ENCODE measurements at places on chromosomes 13 and 19.

- DNase-seq: no peak
These were observed 31.2 kb downstream of the RCBTB2 start for GRCh38 chr13:48501705-48502104.

DNA sequence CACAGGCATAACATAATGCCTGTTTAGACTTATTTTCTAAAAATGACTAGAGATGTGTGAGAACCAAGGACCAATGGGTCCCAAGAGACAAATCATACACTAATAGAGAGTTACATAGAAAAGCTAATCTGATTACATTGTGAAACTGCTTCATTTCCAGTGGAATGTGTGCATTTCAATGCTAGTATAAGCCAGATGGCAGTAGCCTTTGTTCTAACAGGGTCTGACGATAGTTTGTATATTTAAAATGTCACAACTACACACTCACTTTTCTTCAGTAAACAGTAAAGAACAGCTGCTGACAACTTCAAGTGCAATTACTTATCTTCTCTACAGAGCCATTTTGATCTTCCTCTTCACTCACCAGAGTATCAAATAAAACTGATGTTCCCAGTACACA is 4.3 kb upstream of the SLITRK5 start:
- DNase-seq: no peak

DNA sequence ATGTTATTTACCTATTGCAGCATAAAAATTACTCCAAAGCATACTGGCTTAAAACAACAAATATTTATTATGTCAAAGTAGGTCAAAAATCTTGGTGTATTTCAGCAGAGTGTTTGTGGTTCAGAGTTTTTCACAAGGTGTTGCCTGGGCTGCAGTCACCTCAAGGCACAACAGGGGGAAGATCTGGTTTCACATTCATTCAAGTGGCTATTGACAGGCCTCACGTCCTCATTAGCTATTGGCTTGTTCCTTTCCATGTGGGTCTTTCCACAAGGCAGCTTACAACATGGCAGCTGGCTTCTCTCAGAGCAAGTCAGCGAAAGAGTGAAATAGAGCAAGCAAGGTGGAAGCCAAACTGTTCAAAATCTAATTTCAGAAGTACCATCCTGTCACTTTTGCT is 602.9 kb downstream of the OLFM4 start:
- no peak for DNase-seq

DNA sequence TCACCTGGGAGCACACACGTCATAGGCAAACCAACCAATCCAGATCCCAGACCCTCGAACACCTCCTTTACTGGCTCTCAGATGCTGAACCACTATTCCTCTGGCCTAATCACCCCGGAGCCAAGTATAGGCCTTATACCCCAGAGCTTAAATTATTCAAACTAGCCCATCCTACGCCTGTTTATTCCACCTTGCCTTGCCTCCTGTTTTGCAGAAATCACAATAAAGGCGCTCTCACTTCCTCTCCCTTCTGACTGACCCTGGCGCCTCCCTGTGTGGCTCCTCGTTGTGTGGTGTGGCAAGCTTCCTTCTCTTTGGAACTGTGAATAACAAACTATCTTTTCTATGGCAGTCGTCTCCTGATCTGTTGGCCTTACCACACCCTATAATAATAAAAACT is 354.9 kb downstream of the ENOX1 start:
- no peak for DNase-seq

- DNase-seq: no peak
These were observed 5.9 kb upstream of the ACOD1 start for GRCh38 chr13:76942363-76942762.

- DNase-seq: no peak
These were observed 24.0 kb downstream of the ALG5 start for GRCh38 chr13:36975172-36975571.

- no peak for DNase-seq
These were observed 7.5 kb downstream of the ARL11 start for GRCh38 chr13:49635599-49636433.

DNA sequence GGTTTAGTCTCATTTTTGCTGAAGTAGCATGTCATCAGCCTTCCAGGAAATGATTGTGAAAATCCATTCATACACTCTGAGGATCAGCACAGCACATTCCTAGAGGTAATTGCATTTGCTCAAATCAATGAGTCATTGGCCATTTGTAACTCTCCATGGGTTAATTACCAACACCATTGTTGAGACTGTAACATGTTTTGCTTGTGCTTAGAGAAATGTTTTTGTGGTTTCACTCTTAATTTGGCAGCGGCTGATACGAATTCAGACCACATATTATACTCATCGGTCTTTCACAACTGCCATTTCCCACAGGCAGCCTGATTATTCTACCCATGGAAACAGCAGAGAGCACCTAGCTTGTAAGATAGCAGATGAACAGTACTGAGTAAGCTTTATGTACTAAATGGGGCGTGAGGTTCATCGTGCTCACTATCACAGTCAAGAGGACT is 110.3 kb downstream of the NHLRC3 start:
- no peak for DNase-seq

DNA sequence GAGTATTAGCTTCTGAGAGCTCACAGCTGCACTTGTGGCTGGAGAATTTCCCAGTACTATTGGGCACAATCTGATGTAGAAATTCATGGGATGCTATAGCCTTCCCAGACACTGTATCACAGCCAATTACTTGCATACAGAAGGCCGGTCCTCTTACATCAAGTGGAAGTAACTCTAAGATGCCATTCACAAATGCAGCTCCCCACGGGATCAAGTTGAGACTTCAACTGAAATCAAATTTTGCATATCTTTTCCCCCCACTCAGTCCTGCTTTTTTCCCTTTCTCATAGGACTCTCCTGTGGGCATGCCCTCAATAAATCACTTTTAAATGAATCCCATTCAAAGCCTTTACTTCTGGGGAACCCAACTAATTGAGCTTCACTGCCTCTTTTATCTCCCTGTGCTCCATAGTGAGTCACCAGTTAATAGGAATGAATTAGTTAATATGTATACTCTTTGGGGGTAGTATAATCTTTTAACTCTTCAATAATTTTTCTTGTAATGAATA is 1970.8 kb downstream of the OLFM4 start:
- DNase-seq: no peak

- no peak for DNase-seq
These were observed 764.9 kb upstream of the SLITRK5 start for GRCh38 chr13:86906127-86906874.

- no peak for DNase-seq
These were observed 2.9 kb downstream of the ANKRD27 start for GRCh38 chr19:32671883-32672593.

DNA sequence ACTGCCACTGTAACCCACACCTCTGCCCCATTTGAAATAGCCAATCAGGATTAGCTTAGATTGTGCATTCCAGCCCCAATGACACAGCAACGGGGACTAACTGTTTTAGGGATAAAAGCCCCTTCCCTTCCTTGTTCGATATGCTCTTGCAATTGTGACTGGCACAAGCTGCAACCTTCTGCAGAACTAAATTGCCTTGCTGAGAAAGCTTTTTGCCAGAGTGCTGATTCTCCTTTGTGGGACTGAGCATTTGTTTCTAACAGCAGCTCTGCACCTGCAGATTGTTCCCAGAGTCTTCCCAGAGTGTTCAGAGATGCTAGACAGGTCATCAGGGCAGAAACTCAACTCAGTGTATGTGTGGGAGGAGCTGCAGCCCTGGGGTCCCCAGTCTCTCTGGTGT is 115.8 kb downstream of the ZNF675 start:
- DNase-seq: no peak

GRCh38 chr13:102558029-102558428 is 38.8 kb upstream of the TPP2 start:
- DNase-seq: no peak

DNA sequence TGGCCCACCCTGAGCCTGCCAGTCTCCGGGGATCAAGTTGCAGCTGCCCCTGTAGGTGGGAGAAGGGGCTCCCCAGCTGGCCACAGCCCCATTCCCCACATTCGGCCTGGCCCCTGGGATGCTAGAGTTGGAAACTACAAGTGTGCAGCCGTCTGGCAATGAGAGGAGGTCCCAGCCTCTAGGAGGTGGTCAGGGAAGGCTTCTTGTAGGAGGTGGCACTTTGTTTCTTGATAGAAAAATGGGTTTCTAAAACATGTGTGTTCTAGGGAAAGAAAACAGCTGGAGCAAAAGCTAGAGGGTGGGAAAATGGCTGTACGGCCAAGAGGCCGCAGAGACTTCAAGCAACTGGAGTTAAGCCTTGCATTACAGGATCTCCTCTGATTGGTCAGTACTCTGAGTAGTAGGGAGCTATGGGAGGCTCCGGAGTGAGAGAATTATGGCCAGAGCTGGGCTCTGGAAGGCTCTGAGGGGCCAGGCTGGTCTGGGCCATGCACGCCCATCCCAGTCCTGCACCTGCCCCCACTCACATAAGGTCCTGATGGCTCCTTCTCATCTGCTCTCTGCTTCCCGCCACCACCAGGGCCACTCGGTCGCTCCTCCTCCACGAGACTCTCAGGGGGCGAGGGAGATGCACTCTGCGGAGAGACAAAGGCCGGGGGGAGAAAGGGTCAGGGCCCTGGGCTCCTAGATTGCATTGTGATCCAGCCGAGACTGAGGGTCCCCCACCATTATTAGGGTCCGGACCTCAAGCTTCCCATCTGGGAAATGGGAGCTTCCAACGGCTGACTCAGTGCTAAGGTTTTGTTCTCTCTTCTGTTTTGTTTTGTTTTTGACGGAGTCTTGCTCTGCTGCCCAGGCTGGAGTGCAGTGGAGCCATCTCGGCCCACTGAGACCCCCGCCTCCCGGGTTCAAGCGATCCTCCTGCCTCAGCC is 13.7 kb downstream of the TLE2 start:
- DNase-seq: no peak

GRCh38 chr19:46515879-46516350 is 20.2 kb upstream of the PNMA8B start:
- no peak for DNase-seq

DNA sequence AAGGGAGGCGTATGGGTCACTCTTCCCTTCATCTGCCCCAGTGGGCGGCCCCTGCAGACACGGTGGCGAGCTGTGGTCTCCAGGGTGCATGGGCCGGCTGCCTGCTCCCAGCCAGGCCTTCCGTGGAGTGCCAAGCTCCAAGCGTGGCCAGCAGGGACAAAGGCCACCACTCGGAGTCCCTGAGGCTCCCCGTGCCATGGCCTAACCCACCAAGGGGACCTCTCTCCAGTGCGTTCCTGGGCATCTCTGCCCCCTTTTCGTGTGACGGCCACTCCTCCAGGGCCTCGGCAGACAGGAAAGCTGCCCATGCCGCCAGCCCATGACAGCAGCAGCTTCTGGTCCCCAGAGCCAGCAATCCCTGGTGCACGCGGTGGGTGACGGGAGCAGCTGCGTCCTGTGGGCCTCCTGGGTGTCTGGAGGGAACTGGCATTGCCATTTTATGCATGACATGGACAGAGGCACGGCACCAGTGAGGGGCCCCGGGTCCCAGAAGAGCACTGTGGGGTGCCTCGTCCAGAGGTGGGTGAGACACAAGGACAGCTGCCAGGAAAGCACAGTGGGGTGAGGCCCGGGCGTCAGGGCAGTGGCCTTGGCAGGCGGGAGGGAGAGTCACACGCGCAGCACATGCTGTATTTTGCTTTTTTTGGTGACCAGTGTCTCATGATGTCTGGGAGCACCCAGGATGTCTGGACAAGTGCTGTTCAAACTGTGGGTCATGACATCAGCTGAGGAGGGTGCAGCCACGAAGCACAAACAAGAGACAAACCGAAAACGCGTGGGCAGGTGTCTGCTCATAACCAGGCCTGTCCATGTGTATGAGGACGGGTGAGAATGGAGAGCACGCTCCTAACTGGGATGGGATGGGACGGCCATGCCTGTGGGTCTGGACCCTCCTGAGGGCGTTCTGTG is 32.3 kb downstream of the CEBPG start:
- DNase-seq: no peak

DNA sequence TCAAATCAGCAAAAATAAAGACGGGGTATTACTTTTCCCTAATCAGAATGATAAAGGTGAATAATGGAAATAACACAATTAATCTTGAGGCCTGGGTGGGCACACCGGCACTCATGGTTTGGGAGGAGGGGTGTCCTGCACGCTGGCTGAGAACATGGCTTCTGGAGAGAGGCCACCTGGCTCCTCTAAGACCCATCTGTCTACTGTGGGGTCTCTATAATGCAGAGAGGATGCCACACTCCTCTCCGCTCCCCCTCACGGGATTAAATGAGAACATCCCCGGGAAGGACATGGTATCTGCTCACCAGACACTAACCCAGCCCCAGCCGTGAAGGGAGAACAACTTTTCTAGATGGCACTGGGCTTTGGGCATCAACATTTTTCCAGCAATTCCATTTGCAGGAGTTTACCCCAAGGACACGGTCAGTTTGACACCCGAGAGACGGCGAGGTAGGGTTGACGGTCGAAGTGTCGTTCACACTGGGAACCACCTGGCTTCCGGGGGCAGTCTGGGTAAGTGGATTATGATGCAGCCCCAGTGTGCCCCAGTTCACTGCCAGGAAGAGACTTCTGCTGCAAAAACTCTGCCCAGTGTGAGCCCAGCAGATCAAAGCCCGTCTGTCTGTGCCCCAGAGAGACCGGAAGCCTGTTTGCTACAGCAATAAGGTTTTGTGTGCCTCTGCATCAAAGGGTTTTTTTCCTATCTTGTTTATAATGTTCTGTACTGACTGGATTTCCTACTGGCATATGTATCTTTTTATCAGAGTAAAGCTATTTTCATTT is 56.6 kb downstream of the CEBPG start:
- no peak for DNase-seq

DNA sequence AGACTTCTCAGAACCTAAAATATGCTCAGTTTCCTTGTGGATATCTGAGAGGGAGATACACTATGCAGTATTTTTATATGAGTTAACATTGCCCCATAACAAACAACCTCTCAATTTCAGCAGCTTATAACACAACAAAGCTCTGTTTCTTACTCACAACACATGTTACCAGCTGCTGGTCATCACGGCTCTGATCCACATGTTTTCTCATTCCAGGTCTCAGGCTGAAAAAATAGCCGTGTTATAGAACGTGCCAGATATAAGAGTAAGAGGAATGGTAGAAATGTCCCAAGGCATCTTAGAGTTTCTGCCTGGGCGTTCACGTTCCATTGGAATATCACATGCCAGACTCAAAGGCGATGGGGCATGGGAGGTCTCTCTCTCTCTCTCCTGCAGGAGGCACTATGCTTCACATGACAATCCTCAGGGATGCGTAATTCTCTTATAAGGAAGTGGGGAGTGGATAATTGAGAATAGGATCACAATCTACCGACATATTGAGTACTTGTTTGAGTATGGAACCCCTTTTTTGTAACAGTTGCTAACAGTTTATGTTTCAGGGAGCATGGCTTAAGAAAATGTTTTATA is 246.6 kb downstream of the NHLRC3 start:
- no peak for DNase-seq

DNA sequence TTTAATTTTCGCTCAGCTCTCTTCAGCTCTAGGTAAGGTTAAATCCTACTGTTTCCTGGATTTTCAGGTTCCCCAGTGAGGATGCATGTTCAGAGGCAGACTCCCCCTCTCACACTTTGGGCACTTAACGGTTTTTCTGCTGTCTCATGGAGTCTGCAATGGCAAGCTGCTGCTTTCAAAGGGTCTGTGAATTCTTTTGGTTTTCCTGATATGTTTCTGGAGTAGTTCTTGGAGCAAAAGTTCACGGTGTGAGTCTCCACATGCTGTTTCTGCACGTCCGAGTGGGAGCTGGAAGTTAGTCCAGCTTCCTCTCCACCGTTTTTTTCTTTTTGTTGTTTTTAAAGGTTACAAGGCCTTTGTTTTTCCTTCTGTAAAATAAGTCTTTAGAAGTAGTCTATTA is 35.4 kb downstream of the DNAJC15 start:
- no peak for DNase-seq

Measured in stimulated activated CD8-positive, alpha-beta memory T cell treated with anti-CD3 and anti-CD28 coated beads, Interleukin-2, amount 100 ng/mL, for 48 hours (primary cell).